ENCODE measurements at places on chromosomes 13 and 19. TPM values are rescaled to one million over a fixed set of nuclear protein-coding genes. Genes with fewer than 3 reads are reported as not detected.
A peak's percentile ranks its signal among the peaks of the same experiment; 100 is the strongest.

The ZNF492 gene
- 1.2 TPM for total RNA-seq

The ENOX1 gene
- total RNA-seq = not detected

DNA sequence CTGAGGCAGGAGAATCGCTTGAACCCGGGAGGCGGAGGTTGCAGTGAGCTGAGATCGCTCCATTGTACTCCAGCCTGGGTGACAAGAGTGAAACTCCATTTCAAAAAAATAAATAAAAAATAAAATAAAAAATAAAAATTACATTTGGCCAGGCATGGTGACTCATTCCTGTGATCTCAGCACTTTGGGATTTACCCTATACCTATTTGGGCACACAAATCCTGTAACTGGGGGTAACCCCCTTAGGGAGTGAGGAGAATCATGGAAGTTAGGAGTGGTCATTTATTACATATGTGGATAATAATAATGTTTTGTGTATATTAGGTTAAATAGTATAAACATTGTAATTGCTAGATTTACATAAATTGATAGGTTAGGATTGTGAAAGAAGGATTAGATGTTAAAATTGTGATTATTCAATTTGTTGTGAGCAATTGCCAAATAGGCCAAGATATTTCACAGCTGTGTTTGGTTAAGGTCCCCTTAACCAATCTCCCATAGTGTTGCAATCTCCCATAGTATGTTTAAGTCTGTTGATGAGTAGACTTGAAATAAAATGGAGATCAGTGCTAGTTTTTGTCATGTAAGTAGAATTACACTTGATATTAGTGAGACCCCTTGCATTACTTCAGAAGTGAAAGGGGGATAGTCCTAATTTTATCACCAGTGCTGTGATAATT lies 30.7 kb downstream of the ZNF844 start:
- H3K4me3 ChIP-seq = no peak overlapping the region
- H3K4me1 ChIP-seq = no peaks in the 10 kb centered on the region
- no peaks in the 10 kb centered on the region for H3K36me3 ChIP-seq
- DNase-seq = no peak

The FBN3 gene
- total RNA-seq = 0.07 TPM

DNA sequence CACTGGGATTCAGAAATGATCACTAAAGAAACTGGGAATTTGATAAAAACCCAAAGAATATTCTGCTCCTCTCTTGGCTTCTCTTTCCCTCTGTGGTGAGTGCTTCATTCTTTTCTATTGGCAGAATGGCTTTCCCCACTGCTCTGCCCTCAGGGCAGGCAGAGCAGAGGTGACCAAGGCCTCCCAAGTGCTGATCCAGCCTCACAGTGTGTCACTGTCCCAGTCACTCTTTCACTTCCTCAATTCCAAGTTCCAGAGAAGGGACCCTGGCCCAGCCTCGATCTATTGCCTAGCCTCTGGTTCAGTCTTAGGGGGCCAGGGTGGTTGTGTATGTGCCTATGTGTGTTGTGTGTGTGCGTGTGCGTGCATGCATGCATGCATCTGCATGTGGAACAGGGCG lies 180.6 kb upstream of the TMTC4 start:
- no peaks in the 10 kb centered on the region for H3K36me3 ChIP-seq
- H3K4me1 ChIP-seq = no peaks in the 10 kb centered on the region
- DNase-seq = no peak
- no peak overlapping the region for H3K4me3 ChIP-seq
- no peaks in the 10 kb centered on the region for H3K27me3 ChIP-seq

GRCh38 chr19:18626906-18627305 lies 9.9 kb upstream of the KLHL26 start:
- H3K36me3 ChIP-seq = no peaks in the 10 kb centered on the region
- H3K4me1 ChIP-seq = no peaks in the 10 kb centered on the region
- no peaks in the 10 kb centered on the region for H3K27me3 ChIP-seq
- no peak overlapping the region for H3K27ac ChIP-seq
- no peak for DNase-seq

- no peak overlapping the region for H3K4me3 ChIP-seq
- no peaks in the 10 kb centered on the region for H3K27me3 ChIP-seq
- no peaks in the 10 kb centered on the region for H3K36me3 ChIP-seq
- peak; percentile 31 for DNase-seq
- H3K4me1 ChIP-seq = no peaks in the 10 kb centered on the region
Measured at GRCh38 chr13:78978381-78978998, 319.5 kb upstream of the OBI1 start.

- no peak overlapping the region for H3K4me3 ChIP-seq
- no peak for DNase-seq
- H3K27me3 ChIP-seq = no peaks in the 10 kb centered on the region
Measured at GRCh38 chr13:99596180-99596579, 94.9 kb downstream of the TM9SF2 start.

GRCh38 chr19:38360351-38360750 lies 14.0 kb upstream of the PSMD8 start:
- DNase-seq = no peak
- H3K4me1 ChIP-seq = peaks cover 18% of the 10 kb centered on the region
- no peaks in the 10 kb centered on the region for H3K36me3 ChIP-seq
- H3K27ac ChIP-seq = no peak overlapping the region

The CNN1 gene
- total RNA-seq = not detected

DNA sequence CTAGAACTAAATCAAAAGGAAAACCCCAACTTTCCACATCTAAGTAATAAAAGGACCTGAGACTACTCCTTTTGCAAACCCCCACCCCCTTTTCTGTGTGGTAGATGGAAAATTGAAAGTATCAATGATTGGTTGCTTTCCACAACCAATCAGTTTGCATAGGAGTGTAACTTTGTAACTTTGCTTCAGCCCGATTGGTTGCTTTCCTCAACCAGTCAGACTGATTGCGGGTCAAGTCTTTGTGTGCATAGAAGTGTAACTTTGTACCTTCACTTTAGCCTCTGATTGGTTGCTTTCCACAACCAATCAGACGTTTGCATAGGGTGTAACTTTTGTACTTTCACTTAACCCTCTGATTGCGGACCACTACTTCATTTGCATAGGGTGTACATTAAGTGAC lies 8.0 kb upstream of the B3GLCT start:
- H3K36me3 ChIP-seq = no peaks in the 10 kb centered on the region
- no peaks in the 10 kb centered on the region for H3K4me1 ChIP-seq
- no peak overlapping the region for H3K4me3 ChIP-seq
- no peak for DNase-seq

DNA sequence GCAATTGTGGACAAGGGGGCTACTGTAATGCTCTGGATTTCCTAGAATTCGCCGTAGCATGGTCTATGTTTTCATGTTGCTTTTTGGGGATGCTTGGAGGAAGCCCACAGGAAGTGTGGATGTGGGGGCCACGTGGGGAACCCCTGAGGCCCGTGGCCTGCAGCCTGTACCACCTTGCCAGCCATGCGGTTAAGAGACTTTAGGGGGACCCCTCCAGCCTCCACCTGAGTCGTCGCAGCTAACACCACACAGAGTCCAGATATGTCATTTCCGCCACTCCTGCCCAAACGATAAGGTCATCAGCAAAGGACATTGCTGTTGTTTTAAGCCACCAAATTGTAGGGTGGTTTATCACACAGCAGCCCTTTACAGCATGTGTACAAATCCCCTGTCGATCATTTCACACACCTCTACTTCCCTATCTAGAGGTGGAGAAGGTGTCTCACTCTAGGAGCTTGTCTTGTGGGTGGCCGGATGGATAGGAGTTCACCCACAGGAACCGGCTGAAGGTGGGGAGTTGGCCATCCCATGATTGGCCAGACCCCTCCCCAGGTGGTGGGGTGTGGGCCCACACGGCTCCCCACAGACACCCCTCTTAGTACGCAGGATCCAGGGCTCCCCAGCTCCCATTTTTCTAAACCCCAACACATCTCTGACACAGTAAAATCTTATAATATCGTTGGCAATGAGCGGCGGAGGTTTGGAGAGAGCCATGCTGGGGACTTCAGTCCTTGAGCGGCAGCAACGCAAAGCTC lies 226.7 kb downstream of the TEX29 start:
- no peak overlapping the region for H3K4me3 ChIP-seq
- no peaks in the 10 kb centered on the region for H3K27me3 ChIP-seq

DNA sequence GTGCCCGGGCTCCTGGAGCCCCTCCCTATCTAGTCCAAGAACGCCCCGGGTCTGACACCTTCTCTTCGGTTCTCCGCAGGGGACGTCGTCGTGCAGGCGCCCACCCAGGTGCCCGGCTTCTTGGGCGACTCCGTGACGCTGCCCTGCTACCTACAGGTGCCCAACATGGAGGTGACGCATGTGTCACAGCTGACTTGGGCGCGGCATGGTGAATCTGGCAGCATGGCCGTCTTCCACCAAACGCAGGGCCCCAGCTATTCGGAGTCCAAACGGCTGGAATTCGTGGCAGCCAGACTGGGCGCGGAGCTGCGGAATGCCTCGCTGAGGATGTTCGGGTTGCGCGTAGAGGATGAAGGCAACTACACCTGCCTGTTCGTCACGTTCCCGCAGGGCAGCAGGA lies 3.4 kb downstream of the PVR start:
- H3K36me3 ChIP-seq = no peaks in the 10 kb centered on the region
- H3K4me1 ChIP-seq = peaks cover 7% of the 10 kb centered on the region
- H3K4me3 ChIP-seq = no peak overlapping the region
- no peak overlapping the region for H3K27ac ChIP-seq
- peaks cover 5% of the 10 kb centered on the region for H3K27me3 ChIP-seq

The PABPC3 gene
- 0.22 TPM for total RNA-seq

DNA sequence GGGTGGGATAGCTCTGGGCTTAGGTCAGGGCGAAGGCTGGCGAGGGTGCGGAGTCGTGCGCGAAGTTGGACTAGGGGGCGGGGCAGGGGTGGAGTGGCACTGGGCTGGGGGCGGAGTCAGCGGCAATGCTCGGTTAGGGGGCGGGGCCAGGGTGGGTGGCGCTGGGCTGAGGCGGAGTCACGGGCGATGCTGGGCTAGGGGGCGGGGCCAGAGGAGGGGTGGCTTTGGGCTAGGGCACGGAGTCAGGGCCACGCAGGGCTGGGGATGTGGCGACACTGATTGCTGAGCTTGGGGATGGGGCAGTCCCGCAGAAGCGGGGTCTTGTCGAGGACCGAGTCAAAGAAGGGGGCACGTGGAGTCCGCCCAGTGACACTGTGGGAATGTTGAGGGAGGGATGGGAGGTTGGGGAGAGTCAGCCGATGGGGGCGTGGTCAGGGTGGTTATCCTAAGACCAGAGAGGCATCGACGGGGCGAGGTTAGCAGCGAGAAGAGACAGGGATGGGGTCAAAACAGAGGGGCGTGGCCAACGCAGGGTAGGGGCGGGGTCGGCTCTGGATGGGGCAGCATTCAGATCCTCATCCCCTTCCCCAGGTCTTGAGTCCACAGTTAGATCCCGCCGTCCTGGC lies 8.7 kb downstream of the HOMER3 start:
- DNase-seq = peak; percentile 67
- H3K4me1 ChIP-seq = peaks cover 10% of the 10 kb centered on the region
- no peak overlapping the region for H3K27ac ChIP-seq

The RGCC gene
- total RNA-seq = 370 TPM

All from CD4-positive, CD25-positive, alpha-beta regulatory T cell (primary cell).